ENCODE measurements at places on chromosomes 2 and 18.
A peak's percentile ranks its signal among the peaks of the same experiment; 100 is the strongest.

- no peak for DNase-seq
These were observed 29.0 kb upstream of the PTPN4 start for GRCh38 chr2:119730671-119731177.

DNA sequence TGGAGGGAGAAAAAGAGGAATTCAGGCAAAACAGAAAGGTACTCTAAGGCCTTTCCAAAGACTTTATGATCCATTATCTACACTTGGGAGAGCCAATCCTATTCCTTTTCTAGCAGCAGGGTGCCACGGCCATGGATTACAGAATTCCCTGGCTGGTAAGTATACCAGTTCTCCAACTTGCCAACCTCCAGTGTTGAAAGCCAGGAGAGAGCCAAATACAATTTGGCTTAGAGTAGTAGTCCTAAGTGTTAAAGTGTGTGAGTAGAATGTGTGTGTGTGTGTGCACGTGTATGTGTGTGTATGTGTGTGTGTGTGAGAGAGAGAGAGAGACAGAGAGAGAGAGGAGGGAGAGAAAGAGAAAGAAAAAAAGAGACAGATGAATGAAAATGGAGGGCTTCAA, 43.3 kb downstream of the WDPCP start:
- no peak for DNase-seq

- DNase-seq = no peak
These were observed 232.8 kb downstream of the GRB14 start for GRCh38 chr2:164388511-164388910.

DNA sequence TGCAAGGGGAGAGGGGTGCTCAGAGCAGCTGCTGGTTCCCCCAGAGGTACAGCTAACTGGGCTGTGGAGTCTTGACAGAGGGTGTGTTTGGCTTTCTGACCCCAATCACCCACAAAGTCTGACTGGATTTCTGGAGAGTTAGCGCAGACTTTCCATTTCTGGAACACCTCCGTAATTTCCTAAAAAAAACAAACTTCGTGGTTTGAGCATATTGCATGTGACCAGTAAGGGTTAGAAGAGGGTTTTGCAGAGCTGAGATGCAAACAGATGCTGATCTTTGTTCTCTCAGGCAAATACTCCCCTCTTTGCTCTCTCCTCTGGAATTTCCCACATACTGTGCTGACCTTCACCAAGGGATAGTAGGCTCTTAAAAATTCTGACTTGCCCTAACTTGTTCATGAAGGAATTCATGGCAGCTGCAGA, 44.5 kb upstream of the TMEM247 start:
- DNase-seq = no peak

DNA sequence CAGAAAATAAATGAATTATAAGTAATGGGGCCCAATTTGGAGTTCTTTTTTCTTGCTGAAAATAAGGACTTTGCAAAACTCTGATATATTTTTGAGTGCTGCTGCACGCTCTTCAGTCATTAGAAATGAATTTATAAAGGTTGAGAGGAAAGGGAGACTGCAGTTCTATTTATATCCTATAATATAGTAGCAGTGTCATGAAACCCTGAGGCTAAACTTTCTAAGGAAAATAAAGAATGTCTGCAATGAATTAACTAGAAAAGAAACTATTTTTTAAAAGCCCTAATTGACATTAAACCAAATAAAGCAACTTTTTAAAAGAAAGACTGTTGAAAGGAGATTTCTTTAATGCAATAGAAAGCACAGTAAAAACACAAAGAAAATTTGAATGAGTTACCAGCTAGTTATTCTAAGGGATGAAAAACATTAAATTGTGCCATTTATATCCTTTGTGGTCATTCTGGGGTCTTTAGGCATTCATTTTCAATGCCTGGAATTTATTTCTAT, 1072.8 kb upstream of the TMEFF2 start:
- DNase-seq = no peak

DNA sequence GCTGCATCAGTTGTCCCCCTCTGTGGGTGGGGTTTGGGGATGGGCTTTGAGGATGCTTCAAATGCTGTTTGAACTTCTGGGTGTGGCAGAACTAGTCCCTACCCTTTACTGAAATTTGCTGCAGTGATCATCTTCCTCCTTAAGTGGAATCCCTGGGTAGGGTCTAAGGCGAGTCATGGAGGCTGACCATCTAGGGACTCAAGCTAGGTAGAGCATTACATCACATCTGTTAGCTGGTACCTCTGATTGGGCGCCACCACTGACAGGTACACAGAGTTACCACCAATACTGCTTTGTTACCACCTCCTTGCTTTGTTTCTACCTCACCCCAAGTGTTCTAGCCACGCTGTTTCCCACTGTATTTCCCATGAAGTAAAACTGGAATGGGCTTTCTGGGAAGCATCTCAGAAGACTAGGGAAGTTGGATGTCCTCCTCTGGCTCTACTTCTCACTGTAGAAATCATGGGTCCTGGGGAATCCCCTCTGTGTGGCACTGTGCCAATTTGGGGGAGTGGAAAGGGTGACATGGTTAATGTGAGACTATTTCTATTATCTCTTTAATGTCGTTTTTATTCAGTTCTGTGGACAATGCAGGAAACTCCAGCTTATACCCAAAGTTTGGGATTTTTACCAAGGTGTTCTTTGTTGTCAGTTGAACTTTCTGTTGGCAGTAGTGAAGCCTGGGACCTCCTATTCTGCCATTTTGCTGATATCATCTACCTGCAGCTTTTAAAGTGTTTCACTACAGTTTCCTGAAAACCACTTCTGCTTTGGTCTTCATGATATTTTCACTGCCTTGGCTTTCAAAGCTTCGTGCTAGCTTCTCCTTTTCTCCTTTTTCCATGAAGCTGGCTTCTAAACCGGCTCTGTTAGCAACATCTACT, 14.5 kb upstream of the SULT1C4 start:
- DNase-seq = no peak

- DNase-seq = no peak
These were observed 65.7 kb upstream of the BCL2L11 start for GRCh38 chr2:111054791-111055691.

- peak; percentile 66 for DNase-seq
These were observed 43.1 kb downstream of the MAP3K19 start for GRCh38 chr2:135004005-135004746.

GRCh38 chr2:68244456-68244855, 7.9 kb downstream of the PPP3R1 start:
- DNase-seq = no peak

DNA sequence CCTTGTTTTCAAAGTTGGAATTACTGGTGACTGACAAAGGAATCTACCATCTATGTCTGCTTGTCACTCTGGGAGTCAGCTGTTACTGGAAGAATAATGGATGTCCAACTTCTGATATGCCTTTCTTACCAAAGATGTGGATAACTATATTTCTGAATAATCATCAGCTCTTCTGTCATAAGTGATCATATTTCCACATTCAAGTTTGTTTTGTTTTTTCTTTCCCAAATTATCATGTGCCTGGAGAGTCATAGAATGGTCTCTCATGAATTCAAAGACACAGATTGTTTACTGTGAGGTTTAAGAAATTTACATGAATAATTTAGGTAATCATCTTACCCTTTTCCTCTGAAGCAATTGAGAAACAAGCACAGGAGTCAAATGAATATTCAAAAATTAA, 986.7 kb upstream of the CDH2 start:
- DNase-seq = no peak

GRCh38 chr18:8362863-8363262, 246.4 kb upstream of the RAB12 start:
- DNase-seq = no peak

GRCh38 chr2:40803900-40804299, 352.0 kb upstream of the SLC8A1 start:
- no peak for DNase-seq

DNA sequence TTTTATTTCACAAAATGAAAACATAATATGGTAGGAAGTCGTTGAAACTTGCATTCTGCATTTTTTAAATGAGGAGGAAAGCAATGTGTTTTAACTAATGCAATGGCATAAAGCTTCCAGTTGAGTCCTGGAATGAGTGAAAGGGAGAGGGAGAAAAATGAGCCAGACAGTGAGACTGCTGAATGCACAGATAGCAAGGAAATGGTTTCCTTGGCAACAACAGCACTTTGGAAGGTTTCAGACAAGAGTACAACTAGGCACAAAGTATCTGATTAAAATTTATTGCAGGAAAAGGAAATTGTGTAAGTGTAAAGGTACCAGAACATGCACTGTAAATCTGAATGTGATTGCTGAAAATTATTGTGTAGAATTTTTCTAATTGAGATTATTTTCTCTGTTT, 320.1 kb upstream of the KYNU start:
- no peak for DNase-seq

DNA sequence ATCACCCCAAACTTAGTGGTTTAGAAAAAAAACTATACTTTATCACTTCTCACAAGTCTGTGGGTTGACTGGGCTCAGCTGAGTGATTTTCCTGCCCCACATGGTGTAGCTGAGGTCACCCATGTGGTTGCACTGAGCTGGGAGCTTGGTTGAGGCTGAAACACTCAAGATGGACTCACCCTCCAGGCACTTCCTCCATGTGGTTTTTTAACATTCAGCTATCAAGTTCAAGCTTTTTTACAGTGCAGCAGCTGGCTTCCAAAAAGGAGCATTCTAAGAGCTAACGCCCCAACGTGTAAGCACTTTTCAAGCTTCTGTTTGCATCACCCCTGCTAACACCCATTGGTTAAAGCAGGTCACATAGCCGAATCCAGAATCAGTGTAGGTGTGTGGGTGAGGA, 105.9 kb upstream of the CREB1 start:
- no peak for DNase-seq

DNA sequence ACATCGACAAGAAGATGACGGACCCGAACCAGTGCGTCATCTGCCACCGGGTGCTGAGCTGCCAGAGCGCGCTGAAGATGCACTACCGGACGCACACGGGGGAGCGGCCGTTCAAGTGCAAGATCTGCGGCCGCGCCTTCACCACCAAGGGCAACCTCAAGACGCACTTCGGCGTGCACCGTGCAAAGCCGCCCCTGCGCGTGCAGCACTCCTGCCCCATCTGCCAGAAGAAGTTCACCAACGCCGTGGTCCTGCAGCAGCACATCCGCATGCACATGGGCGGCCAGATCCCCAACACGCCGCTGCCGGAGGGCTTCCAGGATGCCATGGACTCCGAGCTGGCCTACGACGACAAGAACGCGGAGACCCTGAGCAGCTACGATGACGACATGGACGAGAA, 14.4 kb downstream of the SALL3 start:
- no peak for DNase-seq

GRCh38 chr18:27920836-27921235, 256.1 kb downstream of the CDH2 start:
- DNase-seq = no peak

DNA sequence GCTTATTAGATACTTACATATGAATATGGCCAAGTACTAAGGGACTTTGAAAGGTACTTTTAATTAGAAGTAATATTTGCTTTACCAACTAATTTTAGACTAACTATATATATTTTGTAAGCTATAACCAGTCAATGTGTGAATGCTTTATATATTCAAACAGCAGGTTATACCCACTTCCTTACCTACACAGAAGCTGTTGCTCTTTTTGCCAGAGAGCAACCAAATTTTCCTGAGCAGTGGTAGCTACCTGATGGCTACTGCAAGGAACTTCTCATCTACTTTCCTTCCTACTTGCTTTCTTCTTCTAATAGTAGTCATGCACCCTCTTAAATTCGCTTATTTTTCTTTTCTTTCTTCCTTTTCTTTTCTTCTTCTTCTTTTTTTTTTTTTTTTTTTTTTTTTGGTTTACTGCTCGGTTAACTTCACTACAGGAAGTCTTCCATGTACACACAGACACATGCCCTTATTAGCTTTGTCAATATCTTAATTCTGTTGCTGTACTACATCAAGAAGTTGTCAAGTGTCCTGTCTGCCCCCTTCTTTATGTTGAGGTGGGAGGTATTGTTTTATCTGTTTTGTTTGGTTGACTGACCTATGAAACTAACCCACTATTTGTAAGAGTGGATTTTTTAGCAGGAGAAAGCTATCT, 95.0 kb downstream of the EPC2 start:
- no peak for DNase-seq

DNA sequence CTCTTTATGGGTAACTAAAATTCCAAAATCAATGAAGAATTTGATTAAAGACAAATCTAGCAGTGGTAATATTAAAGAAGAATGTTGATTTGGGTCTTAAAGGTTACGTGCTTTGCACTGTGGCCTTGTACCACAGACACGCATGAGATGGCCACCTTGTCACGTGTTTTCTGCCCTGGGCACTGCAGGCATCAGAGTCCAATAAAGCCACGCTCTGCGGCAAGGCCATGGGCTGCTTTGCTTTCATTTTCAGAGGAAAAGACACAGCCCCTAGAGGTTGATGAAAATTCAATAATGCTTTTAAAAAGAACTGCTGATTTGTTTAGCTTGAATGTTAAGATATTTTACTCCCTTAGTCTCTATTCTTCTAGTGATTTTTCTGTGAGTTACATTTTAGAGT, 30.4 kb downstream of the AOX1 start:
- no peak for DNase-seq

DNA sequence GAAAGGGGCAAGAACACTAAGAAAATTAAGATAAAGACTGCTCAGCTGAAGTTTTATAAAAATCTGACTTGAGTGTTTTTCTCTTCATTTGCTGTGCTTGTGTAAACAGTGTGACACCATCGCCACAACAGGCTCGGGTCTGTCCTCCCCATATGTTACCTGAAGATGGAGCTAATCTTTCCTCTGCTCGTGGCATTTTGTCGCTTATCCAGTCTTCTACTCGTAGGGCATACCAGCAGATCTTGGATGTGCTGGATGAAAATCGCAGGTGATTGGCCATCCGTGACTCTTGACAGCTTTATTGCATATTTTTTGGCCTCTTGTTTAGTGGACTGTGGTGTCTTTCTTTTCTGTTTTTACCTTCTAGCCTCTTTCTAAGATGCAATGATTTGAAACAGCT, 22.1 kb downstream of the MFF start:
- DNase-seq = no peak

- no peak for DNase-seq
These were observed 46.7 kb upstream of the FHOD3 start for GRCh38 chr18:36250827-36251226.

- no peak for DNase-seq
These were observed 248.8 kb downstream of the RDH14 start for GRCh38 chr2:18311420-18312195.

GRCh38 chr2:190714958-190715357, 66.1 kb downstream of the NAB1 start:
- DNase-seq = no peak

GRCh38 chr2:105872830-105873229, 128.1 kb downstream of the NCK2 start:
- no peak for DNase-seq

DNA sequence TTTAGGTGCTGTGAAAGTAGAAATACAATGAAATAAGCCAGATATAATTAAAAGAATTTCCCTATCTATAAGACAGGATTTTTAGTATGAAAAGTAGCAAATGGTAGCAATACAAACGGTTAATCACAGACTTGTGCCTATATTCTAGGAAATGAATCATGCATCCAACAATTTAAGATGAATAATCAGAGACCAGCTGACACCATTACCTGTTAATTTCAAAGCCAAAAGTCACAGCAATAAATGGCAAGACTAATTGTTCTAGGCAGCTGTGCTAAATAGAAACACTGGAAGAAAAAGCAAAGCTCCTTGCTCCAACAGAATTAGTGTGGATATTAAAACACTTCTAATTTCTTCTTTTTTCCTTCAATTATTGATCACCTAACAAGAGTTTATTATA, 35.1 kb upstream of the MPP4 start:
- no peak for DNase-seq

- no peak for DNase-seq
These were observed 114.9 kb upstream of the SEC11C start for GRCh38 chr18:59024829-59025228.

All from activated CD8-positive, alpha-beta memory T cell treated with anti-CD3 and anti-CD28 coated beads for 1 hour (primary cell).